ENCODE measurements at places on chromosomes 12 and 14.

DNA sequence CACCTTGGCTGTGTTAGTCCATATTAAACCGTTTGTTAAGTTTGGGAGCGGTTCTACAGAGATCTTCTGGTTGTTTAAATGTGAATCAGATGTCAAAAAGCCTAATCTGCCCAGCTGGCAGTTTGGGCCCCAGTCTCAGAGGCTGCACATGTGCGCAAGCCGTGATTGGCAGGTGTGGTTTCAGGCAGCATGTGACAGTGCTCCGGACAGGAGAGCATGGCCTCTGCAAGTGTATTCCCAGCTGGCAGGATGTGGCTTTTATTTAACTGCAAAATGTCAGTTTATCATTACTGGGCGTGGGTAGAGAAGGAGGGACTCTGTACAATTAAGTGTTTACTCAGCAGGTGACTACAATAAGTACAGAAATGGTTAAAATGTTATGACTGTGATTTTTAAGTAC, 77.5 kb downstream of the PELI2 start:
- no peak for DNase-seq

- no peak for DNase-seq
Measured at GRCh38 chr12:40681148-40681547, 11.1 kb upstream of the CNTN1 start.

GRCh38 chr12:85874031-85874461, at the start of gene NTS:
NTS (plus strand) TSS chr12:85874295; CDS start chr12:85874404, 109 bp downstream.
- DNase-seq = no peak

GRCh38 chr12:31868965-31869364, 90.2 kb upstream of the RESF1 start:
- DNase-seq = no peak

DNA sequence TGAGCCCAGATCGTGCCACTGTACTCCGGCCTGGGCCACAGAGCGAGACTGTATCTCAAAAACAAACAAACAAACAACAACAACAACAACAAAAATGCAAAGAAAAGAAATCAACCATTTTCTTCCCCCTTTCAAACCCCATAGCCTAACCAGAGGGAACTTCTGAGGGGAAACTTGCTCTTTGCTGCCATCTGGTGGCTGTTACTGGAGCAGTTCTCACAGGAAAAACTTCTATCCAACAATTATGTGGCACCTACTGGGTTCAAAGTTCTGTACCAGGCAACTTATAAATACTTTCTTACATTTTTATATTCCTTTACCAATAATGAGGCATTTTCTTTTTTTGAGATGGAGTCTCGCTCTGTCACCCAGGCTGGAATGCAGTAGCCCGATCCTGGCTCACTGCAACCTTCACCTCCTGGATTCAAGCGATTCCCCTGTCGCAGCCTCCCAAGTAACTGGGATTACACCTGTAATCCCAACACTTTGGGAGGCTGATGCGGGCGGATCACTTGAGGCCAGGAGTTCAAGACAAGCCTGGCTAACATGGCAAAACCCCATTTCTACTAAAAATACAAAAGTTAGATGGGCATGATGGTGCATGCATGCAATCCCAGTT, 50.9 kb upstream of the BICDL1 start:
- DNase-seq = peak; percentile 69

- DNase-seq = no peak
Measured at GRCh38 chr12:2032506-2032905, 20.3 kb upstream of the CACNA1C start.

DNA sequence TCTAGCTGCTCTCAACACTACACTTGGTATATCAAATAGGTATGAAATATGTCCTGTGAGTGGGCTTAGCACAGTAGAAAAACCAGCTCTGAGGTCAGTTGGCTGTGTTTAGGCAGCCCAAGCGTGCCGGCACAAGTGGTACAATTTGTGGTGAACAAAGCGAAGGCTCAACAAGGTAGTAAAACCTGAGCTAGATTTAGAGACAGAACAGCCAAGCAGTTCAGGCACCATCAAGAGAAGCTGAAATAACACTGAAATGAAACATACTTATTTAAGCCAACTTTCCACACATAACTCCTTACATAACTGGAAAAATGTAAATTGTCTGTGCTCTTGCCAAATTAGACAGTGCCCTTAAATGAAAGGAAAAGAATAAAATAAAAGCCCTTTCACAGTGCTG, 596.8 kb upstream of the FBXO33 start:
- no peak for DNase-seq

- DNase-seq = no peak
Measured at GRCh38 chr14:62470935-62471334, 574.3 kb downstream of the KCNH5 start.

DNA sequence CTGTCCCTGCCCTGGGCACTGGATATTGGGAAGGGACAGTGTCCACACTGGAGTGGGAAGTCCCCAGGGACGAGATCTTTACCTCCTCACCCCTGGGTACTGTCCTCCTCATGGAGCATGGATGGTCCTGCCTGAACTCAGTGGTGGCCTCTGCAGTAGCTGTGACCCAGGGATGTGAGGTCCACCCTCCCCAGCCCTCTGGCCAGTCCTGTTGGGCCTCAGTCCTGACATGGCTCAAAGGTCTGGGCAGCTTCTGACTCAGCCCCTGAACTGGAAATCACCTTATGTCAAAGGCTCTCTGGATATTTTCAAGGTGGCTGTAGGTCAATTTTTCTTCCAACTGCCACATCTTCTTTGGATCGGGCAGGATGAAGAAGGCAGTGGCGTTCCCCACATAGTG, 24.4 kb downstream of the SERPINA1 start:
- no peak for DNase-seq

DNA sequence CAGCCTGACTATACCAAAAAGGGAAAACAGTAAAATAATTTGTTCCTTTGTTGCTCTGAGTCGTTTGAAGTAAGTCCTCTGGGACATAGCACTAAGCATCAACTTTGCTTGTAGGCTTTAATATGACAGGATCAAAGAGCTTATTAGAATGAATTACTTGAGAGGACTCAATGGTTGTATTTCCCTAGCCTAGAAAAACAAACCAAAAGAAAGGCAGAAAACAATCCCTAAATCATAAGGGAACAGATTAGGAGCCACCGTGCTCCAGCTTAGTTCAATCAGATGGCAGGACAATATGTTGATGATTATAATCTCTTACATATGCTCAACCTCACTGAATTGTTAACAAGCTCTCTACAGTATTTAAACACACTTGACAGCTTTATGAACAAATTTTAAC, 988.4 kb downstream of the FLRT2 start:
- no peak for DNase-seq

DNA sequence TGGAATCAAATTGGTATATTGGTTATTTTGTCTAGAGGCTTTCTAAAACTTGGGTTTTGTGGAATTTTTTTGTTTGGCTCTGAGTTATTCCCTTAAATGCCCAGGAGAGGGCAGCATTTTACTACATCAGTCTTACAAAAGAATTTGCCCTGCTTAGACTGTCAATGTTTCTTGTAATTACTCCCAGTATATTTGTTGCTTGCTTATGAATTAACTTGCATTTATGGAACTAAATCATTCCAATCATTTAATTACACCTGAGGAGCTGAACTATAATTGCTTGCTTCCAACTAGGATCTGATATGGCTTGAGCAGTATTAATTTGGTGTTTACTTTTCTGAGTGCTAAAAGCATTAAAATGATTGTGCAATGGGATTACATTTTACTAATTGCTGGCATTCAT, 48.7 kb downstream of the MIPOL1 start:
- DNase-seq = no peak

DNA sequence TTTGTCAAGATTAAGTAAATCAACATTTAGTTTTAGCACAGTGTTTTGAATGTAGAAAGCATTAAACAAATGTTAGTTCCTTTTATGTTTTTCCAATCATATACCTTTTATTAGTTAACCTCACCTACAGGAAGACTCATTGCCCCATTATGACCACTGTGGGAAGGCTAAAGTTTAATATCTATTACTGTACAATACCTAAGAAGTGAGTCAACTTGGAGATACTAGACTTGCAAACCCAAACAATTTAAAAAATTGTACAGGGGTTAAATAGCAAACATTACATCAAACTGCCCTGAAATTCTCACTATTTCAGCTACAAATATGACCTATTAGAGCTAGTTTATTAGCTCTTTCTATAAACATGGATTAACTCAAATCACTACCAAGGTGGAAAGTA, 8.6 kb upstream of the G2E3 start:
- no peak for DNase-seq

DNA sequence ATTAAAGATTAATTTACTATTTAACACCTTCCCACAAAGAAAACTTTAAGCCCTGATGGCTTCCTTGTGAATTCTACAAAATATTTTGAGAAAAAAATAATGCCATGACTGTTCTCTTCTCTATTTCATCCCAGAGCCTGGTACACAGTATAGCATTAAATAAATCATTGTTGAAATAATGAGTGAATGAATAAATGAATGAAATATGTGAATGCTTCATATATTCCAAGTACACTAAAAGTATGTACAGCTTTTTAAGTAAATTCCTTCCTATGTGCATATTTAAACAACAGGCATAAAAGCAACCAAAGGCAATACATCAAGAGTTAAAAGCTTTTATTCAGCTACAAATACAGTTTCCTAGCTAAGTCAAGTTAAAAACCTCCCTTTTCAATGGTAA, 144.9 kb upstream of the CCDC196 start:
- DNase-seq = no peak

Data from effector CD4-positive, alpha-beta T cell (primary cell).